Activated naive CD4-positive, alpha-beta T cell (primary cell): ENCODE measurements at places on chromosomes 6 and 20.

DNA sequence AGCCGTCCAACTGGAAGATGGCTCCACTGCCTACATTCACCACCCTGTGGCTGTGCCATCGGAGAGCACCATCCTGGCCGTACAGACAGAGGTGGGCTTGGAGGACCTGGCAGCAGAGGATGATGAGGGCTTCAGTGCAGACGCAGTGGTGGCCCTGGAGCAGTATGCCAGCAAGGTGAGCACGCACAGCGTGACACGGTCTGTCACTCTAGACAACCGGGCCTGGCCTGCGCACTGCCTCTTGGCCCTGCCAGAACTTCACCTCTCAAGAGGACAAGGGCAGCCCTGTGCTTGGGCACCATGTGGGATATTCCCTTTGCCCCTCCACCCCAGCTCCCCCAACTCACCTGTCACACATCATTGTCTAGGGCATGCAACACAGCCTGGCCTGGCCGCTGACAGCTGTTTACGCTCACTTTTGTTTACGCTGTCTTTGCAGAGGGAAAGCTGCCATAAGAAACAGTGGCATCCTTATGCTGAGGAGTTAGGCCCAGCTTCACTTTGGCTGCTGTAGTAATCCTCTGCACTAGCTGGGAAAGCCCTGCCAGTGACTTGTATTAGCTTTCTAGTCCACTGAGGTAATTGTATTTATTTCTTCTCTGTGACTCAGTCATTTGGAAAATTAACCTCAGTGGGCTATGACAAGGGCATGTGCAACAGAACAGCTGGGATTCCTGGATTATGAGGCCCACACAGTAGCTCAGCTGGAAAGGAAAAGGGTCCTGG is 9.8 kb upstream of the DEF6 start:
- DNase-seq: no peak

DNA sequence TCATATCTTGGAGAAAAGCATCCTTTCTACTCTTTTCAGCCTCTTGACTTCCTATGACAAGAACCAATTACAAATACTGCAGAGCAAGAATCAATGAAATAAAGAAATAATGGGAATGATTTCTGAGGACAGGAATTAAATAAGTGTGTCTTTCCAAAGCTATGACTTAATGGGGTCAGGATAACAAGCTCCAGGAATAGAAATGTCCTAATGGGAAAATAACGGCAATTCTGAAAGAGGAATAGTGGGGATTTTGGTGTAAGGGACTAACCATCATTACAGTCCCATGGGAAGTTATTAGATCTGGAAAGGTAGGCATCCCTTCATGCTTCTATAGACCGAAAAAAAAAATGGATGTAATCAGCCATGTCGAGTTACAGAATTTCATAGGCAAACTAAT is 28.2 kb upstream of the SNAP25 start:
- DNase-seq: no peak

GRCh38 chr6:37554480-37554819 is 54.8 kb upstream of the CCDC167 start:
- no peak for DNase-seq

DNA sequence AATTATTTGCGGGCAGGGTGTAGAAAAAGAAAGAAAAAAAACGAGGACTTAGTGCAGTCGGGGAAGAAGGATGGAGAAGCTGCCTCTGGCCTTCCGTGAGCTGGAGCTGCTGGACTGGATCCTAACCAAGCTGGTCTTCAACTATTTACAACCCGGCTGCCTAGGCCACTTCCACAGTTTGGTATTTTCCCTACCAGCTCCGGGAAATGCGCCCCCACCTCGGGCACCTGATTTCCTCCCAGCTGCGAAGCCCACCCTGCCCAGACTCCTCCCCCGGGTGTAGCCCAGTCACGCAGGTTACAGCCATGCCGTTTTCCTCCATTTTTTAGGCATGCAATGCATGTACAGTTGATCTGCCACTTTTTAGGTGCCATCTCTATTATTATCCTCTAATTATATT is 21.2 kb downstream of the THEMIS start:
- DNase-seq: no peak

- DNase-seq: no peak
Measured at GRCh38 chr6:46370622-46371021, 120.6 kb downstream of the RCAN2 start.

DNA sequence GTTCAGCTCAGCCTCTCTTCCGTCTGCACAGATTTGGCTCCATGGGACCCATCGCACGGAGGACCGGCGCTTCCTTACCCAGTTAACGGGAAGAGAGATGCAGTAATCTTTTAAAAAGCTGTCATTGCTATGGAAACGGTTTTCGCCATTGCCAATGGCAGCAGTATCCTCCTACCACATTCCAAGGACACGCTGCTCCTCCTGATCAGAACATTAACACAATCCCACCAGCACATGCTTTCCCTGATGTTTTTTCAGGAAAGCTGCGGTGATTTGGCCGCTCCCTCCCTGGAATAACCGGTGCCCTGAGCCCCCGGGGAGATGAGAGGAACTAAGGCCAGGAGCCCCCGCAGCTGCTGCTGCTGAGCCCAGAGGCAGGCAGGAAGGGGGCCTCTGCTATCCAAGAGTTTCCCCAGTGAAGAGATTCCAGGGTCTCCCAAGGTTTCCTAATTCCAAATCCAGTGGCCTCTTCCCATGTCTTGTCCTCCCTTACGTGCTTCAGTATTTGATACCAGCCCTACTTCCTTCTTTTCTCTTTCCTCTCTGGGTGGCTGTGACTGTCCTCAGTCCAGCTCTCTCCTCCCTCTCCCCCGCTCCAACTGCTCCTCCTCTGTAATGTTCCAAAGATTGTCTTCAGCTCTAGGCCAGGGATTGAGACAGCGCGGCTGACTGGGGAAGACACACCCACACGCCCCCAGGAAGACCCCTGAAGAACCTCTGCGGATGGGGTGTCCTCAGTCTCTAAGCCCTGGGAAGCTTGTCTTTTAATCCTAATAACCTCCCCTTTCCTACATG is 2.6 kb downstream of the BNIP5 start:
- DNase-seq: no peak
